Fibroblast of the aortic adventitia (primary cell): ENCODE measurements at places on chromosomes 2 and 18. TPM values are rescaled to one million over a fixed set of nuclear protein-coding genes. Genes with fewer than 3 reads are reported as not detected.
A peak's percentile ranks its signal among the peaks of the same experiment; 100 is the strongest.

The TMEM247 gene
- total RNA-seq = not detected in 2 replicates

GRCh38 chr2:136130511-136130910 is 12.6 kb upstream of the CXCR4 start:
- DNase-seq = no peak

GRCh38 chr2:218223046-218223445 is 6.1 kb downstream of the ARPC2 start:
- peak; percentile 20 for DNase-seq

DNA sequence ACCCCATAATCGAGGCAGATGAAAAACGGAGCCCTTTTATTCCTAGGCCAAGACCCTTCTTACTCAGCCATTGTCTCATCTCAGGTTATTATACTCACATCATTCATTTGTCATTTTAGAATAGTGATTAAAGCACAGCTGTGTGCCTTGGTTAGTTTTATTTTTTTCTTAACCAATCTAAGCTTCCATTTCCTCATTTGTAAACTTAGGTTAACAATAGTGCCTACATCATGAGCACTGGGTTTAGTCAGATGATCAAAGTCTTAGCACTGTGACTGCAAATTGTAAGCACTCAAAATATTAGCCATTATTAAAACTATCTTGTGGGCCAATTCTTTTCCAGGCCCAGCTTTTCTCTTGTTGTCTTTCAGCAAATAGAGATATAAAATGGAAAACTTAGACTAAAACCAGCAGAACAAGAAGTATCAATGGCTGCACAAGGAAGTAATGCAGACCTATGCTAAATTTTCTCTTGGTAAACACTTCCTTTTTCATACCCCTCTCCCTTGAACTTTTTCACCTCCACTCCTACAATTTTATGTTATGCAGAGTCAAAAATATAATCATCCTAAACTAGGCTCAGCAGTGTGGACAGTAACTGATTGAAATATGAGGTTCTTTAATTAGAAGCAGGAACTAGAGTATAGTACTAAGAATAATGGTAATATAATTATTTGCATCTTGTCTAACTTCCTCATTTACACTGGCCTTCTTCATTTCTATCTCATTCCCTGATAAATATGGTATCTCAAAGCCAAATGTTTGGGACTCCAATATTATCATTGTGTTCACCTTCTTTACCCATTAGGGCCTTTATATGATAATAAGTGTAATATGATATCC is 21.5 kb upstream of the GALNT3 start:
- no peak for DNase-seq

DNA sequence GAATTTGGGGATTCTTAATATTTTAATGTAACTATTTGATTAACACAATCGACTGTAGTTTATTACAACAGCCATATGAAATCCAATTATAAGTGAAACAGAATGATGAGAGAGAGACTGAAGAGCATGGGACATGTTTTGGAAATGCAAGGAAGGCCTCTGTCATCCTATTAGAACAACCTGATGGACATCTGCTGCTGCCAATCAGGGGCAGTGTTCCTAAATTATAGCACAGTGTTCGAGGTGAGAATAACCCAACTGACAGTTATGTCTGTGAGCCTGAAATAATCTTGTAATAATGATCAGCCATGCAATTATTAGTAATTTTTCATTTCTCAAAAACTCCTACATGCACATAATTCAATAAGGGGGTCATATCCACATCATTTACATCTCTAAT is 73.6 kb downstream of the CCDC141 start:
- no peak for DNase-seq

The TAF1B gene
- total RNA-seq = 44.0 and 49.3 TPM in 2 replicates

DNA sequence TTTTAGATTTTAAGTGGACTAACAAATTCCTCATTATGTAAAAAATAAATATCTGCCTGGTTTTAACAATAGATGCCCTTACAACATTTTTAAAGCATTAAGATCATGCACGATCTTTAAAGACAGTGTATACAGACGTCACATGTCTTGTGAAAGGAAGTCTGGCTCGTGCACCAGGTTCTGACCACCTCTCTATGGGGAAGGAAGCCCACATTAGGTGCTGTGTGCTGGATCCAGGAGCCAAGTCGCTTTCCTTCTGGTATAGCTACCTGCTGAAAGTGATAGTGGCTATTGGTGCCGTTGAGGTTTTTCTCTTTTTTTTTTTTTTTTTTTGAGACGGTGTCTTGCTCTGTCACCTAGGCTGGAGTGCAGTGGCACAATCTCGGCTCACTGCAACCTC is 116.5 kb downstream of the NCK2 start:
- no peak for DNase-seq

GRCh38 chr2:105822186-105822585 is 77.5 kb downstream of the NCK2 start:
- DNase-seq = no peak
